ENCODE measurements at places on chromosomes 4 and X.

- DNase-seq, result no peak
Observed at GRCh38 chrX:122941806-122942205, 242.3 kb upstream of the GRIA3 start.

DNA sequence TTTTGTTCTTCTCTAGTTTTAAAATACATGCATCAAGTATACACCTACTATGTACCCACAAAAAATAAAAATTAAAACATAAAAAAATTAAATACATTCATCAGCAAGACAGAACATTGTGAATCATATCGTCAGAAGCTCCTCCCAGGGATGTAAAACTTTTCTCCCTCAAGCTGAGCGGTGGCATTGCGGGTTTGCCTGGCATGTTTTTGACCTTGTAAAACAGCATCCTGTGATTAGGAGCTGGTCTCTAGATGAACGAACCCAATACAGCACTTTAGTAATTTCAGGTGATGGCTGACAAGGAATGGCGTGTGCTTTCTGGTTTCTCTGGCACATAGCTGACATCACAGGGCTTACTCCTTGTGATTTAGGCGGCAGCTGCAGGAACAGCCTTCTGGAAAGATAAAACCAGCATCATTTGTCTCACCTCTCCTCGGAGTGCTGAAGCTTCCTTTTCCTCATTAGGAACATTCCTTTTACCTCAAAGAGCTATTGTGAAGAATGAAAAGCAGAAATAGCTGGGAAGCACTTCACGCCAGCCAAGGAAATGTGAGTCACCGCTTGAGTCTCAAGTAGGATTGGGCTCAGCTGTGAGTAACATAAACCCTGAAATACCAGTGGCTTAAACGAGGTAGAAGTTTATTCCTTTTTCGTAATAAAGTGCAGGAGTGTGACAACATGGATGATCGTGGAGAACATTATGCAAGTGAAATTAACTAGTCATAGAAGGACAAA, 44.3 kb downstream of the NYX start:
- no peak for DNase-seq

DNA sequence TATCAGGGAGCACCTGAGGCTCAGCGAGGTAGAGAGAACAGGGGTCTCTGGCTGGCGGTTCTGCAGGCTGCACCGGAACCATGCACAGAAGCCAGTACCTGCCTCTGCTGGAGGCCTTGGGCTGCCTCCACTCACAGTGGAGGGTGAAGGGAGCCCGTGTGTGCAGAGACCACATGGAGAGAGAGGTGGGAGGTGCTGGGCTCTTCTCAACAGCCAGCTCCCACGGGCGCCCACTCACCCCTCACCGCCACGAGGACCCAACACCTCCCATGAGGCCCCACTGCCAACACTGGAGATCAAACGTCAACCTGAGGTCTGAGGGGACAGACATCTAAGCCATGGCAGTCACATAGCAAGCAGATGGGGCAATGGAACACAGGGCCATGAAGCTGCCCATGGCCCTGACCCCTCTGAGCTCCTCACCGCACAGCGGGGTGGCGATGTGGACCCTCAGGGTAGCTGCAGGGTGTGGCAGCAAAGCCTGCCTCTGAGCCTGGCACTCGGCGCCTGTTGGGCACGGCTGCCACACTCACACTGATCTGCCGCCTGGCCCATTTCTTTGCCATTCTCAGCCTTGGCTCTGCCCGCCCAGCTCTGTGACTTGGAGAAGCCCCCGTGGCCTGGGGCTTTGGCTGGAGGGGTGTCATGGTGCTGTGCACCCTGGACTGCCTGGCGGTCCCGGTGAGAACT, 44.8 kb downstream of the ADRA2C start:
- DNase-seq, result no peak

DNA sequence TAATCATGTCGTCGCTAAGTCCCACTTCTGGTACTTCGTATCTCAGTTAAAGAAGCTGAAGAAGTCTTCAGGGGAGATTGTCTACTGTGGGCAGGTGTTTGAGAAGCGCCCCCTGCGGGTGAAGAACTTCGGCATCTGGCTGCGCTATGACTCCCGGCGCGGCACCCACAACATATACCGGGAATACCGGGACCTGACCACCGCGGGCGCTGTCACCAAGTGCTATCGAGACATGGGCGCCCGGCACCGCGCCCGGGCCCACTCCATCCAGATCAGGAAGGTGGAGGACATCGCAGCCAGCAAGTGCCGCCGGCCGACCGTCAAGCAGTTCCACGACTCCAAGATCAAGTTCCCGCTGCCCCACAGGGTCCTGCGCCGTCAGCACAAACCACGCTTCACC, 11.3 kb downstream of the PNCK start:
- DNase-seq, result no peak

GRCh38 chr4:54645830-54646229, 11.9 kb upstream of the KIT start:
- no peak for DNase-seq

GRCh38 chr4:37799941-37800554, 26.4 kb upstream of the PGM2 start:
- DNase-seq, result no peak
